ENCODE measurements at places on chromosomes 5 and 9.
A peak's percentile ranks its signal among the peaks of the same experiment; 100 is the strongest.

DNA sequence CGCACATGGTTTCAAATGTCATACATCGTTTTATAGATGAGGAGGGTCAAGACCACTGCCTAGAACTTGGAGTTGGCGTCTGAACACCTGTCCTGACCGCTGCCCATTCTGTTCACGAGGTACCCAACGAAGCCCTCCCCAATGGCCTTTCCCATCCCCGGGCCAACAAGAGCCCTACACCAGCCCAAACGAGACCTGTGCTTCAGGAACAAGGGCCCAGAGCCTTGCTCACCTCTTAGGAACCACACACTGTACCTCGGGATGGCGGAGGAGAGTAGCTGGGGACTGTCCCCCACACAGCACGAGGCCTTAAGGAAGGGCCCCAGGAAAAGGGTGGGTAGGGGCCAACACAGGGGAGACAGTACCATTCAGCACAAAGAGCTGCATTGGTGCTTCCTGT, 3.0 kb downstream of the SURF6 start:
- DNase-seq: no peak

GRCh38 chr5:10538103-10538788, 25.6 kb upstream of the ANKRD33B start:
- no peak for DNase-seq

- no peak for DNase-seq
Observed at GRCh38 chr9:78893774-78894401, 597.0 kb downstream of the PSAT1 start.

GRCh38 chr5:26622947-26623346, 415.4 kb downstream of the CDH9 start:
- no peak for DNase-seq

DNA sequence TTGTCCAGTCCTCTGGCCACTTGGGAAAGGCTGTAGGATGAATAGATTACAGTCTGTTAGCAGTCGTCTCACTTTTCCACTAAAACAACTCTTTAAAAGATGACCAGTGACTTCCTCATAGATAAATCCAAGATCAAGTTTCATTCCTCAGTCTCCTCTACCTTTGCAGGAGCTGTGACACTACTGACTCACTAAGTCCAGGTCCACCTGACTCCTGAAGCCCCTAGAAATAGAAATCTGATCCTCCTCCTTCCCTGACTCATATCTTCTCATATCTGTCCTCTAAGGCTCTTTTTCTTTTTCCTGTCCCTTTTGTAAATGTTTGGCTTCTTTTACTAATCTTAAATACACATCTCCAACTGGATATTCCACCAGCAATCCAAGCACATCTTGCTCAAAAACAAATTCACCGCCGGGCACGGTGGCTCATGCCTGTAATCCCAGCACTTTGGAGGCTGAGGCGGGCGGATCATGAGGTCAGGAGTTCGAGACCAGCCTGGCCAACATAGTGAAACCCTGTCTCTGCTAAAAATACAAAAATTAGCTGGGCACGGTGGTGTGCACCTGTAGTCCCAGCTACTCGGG, 2.6 kb downstream of the CCDC125 start:
- DNase-seq: no peak

GRCh38 chr9:104094534-104095015, 466 bp downstream of the SMC2 start:
- no peak for DNase-seq

- DNase-seq: no peak
Observed at GRCh38 chr5:171269717-171270116, 39.3 kb upstream of the TLX3 start.

- DNase-seq: no peak
Observed at GRCh38 chr5:3006526-3006925, 255.0 kb upstream of the IRX2 start.

GRCh38 chr5:72185496-72186329, 78.4 kb downstream of the MAP1B start:
- DNase-seq: no peak

DNA sequence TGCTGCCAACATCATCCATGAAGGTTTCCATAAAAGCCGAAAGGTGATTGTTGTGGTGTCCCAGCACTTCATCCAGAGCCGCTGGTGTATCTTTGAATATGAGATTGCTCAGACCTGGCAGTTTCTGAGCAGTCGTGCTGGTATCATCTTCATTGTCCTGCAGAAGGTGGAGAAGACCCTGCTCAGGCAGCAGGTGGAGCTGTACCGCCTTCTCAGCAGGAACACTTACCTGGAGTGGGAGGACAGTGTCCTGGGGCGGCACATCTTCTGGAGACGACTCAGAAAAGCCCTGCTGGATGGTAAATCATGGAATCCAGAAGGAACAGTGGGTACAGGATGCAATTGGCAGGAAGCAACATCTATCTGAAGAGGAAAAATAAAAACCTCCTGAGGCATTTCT, 10.1 kb downstream of the TLR4 start:
- peak; percentile 14 for DNase-seq

DNA sequence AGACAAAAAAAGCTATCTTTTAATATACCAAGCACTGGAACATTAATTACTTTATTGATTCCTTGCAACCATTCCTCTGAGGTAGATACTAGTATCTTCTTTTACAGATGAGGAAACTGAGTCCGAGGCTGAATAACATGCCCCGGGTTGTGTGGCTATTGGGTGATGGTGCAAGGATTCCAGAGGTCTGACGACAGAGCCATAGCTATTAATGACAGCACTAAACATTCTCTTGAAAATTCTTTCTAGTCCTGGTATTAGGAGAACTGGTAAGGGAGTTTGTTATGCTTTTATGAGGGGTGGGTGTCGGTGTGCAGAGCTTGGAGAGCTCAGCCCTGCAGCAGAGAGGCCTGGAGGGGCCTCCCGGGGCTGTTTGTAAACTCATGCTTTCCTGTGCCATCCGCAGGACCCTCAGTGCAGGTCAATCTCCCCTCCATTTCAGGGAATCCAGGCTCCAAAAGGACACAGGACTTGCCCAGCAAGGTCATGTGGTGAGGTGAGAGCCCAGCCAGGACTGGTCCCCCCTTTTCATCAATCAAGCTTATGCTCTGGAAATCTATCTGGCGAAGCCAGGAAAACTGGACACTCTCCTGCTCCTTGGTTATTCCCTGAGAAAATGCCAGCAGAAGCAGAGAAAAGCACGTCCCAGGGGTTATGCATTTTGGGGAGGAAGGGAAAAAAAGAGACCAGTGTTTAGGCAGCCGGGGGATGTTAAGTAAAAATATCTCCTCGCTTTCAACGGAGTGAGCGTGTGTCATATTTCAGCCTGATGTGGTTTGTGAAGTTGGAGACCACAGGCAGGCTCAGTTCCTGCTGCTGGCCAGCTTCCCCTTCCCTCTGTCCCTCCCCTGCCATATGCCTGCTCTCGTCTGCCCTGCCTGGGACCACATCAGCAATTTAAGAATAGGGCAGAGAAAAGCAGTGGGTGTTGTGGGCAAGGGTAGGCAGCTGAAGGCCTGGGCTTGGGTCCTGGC, 3.7 kb downstream of the GSN start:
- no peak for DNase-seq

- no peak for DNase-seq
Observed at GRCh38 chr9:132984202-132985070, 5.9 kb downstream of the GFI1B start.

DNA sequence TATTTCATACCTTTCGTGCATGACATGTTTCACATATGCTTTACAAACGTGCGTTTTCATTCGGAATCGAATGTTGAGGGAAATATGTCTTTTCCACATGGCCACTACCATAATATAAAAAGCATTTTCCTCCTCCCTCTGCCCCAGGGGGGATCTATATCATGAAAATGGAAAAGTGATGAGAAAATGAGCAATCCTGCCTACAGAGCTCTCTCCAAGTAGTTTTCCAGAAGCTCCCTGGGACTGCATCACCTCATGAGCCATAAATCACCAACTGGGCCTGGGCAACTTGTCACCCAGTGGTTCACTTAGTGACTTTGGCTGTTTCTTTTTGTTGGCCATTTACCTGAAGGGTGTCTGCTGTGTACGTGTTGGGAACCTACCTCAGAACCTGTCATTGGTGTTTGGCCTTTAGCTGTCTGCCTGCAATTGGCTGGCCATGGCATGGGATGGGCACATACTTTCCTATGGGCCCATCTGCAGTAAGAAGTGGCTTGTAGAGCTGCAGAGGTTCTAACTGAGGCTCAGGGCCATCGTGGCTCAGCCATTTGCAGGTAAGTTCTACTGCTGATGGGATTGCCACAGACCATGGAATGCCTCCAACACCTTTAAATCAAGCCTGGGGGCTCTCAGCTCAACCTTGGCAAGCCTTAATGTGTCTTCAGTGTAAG, 9.5 kb upstream of the TIFAB start:
- no peak for DNase-seq

GRCh38 chr5:175752826-175753535, 95.1 kb downstream of the HRH2 start:
- no peak for DNase-seq

DNA sequence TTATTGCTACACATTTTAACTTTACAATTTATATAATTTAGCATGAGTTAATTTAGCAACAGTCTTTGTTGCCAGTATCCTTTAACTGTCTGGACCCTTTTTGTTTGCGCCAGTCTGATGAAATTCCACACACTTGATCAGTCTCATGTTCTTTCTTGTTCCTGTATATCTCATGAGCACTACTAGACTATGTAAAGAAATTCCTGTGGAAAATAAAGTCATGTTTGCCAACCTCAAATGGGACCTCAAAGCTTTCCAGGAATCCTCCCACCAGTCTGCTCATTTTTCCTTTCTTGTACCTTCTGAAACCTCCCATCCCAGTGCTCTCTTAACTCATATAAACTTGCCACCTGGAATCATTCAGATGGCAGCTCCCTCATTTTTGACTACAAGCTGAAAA, 8.0 kb downstream of the DMXL1 start:
- no peak for DNase-seq

DNA sequence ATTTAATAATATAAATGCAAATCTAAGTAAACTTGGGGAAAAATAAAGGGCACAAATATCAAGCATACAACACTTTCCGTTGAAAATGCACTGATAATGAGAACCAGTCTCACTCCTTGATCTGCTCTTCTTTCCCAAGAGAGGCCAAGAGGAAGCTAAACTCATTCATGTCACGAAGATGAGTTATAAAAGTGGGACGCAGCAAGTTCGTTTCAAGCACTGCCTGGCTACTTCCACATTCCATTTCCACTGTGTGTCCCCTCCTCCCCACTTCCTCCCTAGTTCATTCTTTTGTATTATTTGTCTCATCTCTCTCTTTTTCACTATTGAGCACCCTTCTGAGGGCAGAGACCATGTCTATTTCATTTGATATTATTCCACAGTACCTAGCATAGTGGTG, 158.1 kb downstream of the SLC24A2 start:
- DNase-seq: no peak

- DNase-seq: no peak
Observed at GRCh38 chr5:123090661-123091297, 1.7 kb downstream of the PRDM6 start.

- no peak for DNase-seq
Observed at GRCh38 chr5:147445917-147446316, 64.0 kb downstream of the DPYSL3 start.

GRCh38 chr9:86046930-86047341, 52.4 kb downstream of the GOLM1 start:
- DNase-seq: no peak

DNA sequence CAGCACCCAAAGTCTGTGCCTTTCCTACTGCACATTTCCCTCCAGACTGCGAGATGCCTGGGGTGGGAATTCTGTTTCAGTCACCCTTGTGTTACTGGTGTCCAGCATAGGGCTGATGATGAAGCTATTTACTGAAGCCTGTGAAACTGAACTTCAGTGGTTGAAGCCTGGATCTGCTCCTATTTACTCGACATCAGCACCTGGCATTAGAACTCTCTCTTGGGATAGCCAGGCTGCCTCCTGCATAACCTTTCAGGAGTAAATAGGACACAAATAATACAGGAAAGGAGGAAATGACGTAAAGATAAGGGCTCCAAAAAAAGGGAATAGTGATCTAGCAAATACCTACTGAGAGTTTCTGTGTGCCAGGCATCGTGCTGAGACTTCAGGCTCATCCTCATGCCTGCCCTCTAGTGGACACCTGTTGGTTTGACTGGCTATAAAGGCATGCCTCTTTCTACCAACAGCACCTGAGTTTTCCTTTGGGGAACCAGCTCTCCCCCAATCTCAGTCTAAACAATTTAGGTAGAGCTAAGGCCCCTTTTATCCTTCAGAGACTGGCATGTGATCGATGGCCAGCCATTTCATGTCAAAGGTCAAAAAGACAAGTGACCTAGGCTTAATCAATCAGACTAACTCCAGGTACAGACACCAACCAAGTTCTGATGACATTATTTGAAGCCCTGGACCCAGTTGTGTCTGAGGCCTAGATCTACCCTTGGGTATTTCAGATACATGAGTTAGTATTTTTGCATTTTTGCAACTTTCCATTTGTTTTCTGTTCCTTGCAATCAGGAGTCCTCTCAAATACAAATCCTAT, 192.1 kb upstream of the TRIM32 start:
- DNase-seq: no peak

- no peak for DNase-seq
Observed at GRCh38 chr9:5784526-5785315, 48.2 kb downstream of the ERMP1 start.

- DNase-seq: no peak
Observed at GRCh38 chr9:82531795-82532194, 531.1 kb downstream of the RASEF start.

DNA sequence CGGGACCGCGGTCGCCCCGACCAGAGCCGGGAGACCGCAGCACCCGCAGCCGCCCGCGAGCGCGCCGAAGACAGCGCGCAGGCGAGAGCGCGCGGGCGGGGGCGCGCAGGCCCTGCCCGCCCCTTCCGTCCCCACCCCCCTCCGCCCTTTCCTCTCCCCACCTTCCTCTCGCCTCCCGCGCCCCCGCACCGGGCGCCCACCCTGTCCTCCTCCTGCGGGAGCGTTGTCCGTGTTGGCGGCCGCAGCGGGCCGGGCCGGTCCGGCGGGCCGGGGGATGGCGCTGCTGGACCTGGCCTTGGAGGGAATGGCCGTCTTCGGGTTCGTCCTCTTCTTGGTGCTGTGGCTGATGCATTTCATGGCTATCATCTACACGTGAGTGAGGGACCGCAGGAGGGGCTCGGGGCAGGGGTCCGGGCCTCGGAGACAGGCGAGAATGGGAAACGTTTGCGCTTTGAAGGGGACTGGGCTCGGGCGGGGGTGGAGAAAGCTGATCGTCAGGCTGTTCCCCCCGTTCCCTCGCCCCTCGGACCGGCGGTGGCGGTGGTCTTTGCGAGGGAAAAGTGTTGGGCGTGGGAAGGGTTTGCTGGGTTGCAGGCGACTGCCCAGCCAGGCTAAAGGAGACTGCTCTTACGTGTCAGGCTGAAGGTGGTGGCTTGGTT, 457 bp downstream of the UGCG start:
- peak; percentile 78 for DNase-seq

- DNase-seq: no peak
Observed at GRCh38 chr5:73233461-73234203, 60.6 kb downstream of the TMEM174 start.

- no peak for DNase-seq
Observed at GRCh38 chr9:1034271-1034670, 15.9 kb upstream of the DMRT2 start.

GRCh38 chr9:92506184-92506857, 24.0 kb upstream of the ASPN start:
- no peak for DNase-seq

- no peak for DNase-seq
Observed at GRCh38 chr9:27183131-27183530, 74.1 kb downstream of the TEK start.
